ENCODE measurements at places on chromosomes 12 and 14.

DNA sequence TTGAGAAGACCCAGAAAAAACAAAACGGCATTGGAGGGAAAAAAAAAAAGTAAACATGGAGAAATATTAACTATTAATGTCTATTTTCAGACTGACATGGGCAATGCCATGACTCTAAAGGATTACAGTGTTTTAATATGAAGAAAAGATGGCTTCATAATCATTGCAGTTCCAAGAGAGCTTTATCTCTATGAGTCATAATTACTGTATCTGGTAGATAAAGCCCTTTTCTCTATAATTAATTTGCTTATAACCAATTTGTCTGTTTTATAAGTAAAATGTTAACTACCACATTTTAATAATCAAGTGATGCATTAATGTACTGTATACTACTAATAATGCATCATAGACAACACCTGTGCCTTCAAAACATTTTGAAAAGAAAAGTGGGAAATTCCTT, 59.7 kb downstream of the CLIP1 start:
- no peak for DNase-seq

DNA sequence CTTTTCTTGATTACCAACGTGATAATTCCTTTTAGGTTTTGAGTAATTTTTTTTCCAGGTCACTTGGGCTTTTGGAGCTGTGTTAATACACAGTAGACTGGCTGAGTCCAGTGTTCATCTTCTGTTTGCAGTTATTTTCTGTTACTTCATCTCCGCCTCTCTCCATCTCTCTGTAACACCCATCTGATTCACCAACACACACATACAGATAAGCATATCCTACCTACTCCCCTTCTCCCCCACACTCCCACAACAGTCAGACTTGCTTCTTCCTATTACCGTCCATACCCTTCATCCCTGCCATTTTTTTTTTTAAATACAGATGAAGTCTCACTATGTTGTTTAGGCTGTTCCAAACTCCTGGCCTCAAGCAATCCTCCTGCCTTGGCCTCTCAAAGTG, 72.7 kb upstream of the MANSC4 start:
- no peak for DNase-seq

DNA sequence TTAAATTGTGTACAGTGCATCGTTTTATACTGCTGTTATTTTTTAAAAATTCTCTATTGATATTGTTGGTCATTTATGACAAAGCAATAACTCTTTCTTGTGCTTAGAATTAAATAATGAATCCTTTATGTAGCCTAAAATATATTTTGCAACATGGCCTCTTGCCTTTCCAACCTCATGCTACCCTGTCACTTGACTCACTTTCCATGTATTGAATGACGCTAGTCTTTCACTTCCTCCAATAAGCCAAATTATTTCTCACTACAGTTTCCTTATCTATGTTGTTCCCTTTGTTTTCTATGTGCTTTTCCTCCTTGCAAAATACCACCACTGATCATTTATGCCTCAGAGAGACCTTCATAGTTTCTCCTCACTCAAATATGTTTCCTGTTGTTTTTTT, 16.3 kb upstream of the EPYC start:
- no peak for DNase-seq

DNA sequence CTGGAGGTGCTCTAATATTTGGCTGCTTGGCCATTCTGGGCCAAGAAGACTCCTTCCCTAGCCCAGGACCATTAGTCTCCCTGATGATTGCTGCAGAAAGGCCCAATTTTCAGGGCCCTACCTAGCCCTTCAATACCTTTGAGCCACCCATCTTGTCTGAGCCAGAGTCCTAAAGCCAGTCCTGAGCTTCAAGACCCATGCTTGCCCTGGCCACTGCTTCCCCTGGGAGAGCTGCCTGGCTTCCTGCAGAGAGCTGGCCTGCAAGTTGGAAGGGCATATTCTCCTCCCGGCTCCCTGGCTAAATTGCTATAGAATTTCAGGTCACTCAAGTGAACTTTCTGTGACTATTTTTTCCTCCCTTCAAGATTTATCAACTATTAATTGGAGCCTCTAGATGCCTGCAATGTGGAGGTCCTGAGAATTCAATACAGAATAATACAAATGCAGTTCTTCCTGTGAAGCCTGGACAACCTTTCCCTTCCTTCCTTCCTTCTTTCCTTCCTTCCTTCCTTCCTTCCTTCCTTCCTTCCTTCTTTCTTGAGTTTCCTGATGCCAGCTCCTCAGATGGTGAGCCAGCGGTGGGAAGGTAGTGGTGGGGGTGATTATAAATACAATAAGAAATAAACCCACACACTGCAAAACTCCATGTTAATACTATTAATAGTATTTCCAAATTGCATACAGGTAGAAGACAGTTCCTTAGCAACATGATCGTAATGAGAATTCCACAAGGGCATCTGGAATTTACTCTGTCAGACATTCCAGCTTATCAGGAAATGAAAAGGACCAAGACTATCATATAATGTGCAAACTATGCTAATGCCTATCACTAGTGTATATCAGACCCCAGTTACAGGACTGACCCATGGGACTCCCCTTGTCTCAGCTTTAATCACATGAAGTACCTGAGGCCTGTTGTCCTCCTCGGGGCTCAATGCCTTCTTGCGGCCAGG, 108.1 kb downstream of the ZFP36L1 start:
- no peak for DNase-seq

- DNase-seq, result no peak
Measured at GRCh38 chr14:96559571-96559970, 57.4 kb downstream of the PAPOLA start.

Measured in mucosa of gallbladder (tissue), 1 donor.